ENCODE measurements at places on chromosomes 13 and 19.

DNA sequence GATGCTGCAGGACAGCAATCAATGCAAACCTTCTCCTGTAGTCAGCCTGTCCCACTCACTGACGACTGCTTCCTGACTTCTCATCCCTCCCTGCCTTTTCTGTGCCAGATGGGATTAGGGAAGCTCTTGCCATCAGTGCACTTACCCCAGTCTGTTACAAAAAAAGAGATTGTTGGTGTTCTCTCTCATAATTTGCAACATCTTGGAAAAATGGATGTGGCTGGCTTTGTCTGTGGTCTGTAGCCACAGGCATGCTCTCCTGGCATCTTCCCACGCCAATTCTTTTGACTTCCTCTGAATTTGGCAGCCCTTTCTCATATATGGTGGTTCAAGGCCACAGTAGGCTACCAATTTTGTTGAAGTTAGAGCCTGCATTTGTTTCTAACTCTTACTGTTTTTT lies 11.6 kb upstream of the HTR2A start:
- no peak for DNase-seq

DNA sequence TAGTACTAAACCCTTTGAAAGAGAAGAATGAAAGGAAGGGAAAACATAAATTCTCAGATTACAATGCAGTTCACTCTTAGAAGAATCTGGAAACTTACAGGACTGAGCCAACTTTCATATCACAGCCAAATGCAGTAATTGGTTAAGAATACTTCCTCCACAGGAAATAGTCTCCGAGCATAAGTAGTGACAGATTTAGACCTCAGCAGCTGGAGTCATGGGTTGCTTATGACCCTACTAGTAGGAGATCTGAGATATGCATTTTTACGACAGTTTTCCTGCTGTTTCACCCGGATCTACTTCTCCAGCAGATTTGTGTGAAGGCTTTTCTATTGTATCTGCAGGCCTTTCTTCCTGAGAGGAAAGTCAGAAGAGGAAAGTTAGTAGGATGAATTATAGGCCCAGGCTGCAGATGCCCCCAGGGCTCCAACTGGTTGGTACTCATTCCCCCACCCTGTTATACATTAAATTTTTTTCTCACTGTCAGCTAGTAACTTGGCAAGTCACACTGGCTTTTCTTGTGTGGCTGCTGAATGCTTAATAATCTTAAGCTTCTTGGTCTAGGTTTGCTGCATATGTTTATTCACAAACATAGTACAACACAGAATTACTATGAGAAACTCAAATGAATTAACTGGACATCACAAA lies 1241.5 kb upstream of the MIR17HG start:
- no peak for DNase-seq

DNA sequence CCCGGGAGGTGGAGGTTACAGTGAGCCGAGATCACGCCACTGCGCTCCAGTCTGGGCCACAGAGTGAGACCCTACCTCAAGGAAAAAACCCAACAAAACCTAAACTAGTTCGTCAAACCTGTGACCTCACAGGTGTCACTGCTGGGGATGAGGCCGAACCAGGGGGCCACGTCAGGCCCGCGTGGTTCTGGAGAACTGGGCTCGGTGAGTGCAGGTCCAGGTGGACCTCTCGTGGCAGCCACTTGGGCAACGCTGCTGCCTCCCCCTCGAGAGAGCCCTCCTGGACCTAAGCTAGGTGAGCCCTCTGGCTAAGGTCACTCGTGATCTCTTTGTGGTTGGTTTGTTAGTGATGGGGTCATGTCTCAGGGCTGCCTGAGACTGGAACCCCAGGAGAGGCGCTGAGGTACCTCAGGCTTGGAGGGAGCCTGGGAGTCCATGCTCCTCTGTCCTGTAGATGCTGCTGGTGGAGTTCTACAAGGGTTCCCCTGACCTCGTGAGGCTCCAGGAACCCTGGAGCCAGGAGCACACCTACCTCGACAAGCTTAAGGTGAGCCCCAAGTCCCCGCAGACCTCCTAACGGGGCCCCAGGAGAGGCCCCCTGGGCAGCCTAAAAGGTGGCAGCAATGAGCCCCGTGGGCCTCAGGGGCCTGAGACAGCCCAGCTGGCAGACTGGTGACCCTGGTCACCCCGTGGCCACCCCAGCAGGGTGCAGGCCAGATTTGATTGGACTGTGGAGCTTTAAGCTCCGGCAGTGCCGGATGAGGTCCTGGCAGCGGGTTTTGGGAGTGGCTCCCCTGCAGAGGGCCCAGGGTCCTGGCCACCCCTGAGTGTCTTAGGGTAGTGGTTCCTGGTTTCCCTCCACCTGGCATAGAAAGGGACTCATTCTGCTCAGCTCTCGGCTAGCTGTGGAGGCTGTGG lies 15.6 kb downstream of the MPND start:
- no peak for DNase-seq

DNA sequence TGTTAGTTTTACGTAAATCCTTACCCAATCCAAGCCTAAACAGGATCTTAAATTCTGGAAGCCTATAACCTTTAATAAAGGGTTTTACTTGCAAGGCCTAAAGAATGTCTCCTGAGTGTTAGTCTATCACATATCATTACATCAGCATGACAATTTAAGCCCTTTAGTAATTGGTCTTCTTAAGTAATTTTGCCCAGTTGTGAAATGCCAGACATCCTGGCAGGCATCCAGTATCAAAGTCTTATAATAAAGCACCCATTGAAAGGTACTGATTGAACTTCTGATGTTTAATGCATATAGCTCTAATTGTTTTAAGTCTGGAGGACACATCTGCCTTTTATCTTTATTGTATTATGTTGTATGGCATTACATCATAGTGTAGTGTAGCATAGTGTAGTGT lies 1078.9 kb downstream of the SLITRK1 start:
- no peak for DNase-seq

DNA sequence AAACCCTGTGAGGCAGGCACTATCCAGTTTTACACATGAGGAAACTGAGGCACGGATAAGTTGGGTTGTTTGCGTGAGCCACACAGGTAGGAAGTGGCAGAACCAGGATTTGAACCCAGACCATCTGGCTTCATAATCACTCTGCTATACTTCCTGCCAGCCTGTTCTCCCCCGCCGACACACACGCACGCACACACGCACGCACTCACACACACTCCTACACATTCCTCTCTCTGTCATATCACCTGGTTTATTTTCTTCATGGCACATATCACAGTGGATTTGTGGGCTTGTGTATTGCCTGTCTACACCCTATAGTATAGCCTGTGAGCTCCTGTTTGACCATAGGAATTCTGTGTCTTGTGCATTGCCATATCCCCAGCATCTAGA lies 140.0 kb downstream of the SIPA1L3 start:
- DNase-seq: no peak

- DNase-seq: peak; percentile 52
These were observed 577 bp downstream of the ZNF181 start for GRCh38 chr19:34734537-34735103.

GRCh38 chr19:42140125-42140754 lies 8.0 kb upstream of the POU2F2 start:
- DNase-seq: no peak

DNA sequence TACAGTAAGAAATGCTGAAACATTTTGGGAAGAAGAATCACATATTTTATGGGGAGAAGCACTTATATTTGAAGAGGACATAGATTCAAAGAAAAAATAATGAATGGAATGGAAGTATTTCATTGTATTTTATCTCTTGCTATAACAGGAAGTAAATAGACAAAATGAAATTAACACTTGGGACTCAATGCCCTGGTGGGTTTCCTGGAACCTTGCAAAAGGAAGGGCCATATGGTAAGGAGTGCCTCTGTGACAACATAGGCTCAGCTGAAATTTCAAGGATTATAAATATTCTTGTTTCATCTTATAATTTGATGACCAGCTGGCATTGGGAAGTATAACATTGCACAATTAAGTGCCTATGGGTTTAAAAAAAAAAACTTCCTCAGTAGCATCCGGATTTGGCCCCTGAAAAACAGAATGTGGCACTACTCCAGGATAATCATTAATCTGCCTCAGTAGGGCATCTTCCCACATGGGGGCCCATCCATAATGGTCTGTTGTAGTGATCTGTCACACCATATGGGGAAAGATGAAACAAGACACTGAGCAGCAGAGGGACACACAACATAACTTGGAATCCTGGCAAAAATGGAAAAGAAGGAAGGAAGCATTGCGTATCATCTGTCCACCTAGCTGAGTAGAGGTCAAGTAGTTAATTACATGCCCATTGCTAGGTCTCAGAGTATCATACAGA lies 321.6 kb downstream of the NDFIP2 start:
- no peak for DNase-seq

DNA sequence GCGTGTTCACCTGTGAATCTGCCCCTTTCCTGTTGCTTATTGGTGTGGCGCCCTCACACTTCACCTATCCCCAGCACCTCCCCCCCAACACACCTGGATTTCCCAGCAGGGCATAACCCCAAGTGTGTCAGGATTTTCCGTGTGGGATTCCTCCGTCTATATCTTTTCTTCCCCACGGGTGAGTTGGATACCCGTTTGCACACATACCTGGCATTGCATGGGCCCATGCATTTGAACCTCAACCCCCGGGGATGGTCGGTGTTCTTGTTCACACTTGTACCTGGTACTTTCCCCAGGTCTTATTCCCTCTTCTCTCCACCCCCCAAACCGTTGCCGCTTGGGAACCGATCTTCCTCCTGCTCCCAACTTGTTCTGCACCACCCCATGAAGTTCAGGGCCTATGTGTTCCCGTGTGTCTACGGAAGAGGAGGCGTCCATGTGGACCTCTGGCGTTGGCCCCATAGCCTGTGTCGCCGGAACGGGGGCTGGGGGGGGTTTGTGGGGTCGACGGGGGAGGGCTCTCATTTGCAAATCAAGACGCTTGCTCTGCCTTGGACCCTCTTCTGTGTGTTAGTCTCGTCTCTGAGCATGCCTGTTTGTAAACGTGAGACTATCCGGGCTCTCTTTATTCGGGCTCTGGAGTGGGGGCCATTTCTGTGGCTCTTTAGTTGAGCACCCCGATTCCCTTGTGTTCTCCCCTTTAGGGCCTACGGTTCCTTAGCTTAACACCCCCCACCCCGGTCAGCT lies 1.7 kb downstream of the PRR12 start:
- DNase-seq: no peak

- DNase-seq: no peak
These were observed 95.3 kb upstream of the TNFSF11 start for GRCh38 chr13:42478531-42479156.

DNA sequence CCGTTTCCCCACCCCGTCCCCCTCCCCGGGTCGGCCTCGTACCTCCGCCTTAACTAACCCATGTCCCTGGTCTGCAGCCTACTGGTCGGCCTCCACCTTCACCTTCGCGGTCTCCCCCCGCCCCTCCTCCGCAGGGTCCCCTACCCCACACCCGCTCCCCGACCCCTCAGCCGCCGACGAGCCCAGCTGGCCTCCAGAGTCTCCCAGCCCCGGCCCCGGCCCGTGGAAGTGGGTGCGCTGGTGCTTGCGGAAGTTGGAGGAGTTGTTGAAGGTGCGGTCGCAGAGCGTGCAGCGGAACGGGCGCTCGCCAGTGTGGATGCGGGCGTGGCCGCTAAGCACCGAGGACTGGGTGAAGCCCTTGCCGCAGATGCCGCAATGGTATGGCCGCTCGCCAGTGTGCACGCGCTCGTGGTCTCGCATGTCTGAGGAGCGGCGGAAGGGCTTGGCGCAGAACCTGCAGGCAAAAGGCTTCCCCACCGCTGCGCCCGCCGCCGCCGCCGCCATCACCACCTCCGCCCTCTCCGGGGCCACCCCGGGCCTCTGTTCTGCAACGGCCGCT lies 2.6 kb downstream of the ZNF784 start:
- no peak for DNase-seq

GRCh38 chr19:32767951-32768679 lies 48.5 kb downstream of the TDRD12 start:
- DNase-seq: no peak

- DNase-seq: no peak
These were observed 10.0 kb downstream of the ATP7B start for GRCh38 chr13:52001120-52001731.

DNA sequence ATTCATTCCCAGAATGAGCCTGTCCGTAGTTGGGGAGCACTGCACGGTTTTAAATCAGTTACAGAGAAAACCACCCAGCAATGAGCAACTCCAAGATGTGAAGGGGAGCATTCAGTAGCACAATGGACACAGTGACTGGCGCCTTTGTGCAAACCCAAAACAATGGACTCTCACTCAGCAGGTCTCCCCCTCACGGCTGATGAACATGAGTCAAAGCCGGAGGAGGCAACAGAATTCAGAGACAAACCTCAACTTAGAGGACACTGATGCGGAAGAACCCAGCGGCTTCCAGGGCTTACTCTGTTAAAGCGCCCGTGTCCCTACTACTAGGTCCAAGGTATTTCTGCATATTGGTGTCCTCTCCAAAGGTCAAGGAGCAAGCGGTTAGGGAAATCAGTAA lies 17.7 kb downstream of the PLEKHF1 start:
- DNase-seq: no peak

DNA sequence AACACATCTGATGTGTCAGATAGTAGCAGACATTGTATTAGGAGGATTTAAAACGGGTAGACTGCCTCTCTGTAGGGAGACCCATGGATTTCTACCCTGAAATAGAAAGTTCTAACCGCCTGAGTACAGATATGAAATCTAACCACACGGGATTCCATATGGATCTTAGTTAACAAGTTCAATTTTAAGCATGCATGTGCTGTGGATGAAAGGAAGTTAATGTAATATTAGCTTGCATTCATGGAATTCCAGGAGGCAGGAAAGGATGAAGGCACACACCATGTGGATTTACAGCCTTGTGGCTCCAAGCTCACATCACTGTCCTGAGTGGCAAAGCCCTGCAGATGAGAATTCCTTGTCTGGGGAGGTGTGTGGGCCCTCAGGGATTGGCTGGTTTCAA lies 120.6 kb upstream of the IRS2 start:
- DNase-seq: no peak

DNA sequence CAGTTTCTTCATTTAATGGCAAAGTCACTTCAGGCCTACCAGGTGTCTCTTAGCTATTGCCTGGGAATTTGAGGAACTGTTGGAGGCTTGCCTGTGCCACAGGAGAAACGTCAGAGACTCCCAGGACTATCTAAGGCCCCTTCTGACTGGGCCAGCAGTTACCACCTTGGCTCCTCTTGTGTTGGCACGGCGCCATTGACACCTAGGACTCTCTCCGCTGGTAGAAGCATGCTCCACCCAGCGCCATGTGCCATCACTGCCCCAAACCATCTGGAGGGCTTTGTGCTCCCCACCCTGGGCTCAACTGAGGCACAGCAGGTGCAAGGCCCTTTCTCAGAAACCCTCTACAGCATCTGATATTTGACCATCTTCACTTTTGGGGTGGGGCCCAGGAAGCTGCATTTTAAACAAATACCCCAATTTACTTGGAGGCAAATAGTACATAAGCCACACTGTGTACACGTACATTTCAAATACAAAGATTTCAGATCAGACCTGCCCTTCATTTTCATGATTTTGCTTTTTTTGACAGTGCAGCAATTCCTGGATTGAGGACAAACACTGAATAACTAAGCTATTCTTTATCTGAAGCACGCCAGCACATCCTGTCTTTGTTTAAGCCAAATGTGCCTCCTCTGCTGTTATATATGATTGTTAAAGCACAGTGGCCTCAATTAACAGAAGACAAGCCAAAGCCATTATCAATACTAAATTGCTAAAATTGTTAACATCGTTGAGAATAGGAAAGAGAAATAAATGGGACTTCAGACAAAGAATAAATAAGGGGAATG lies 59.9 kb upstream of the TPP2 start:
- DNase-seq: no peak

GRCh38 chr19:16281743-16282142 lies 42.9 kb upstream of the KLF2 start:
- DNase-seq: no peak

GRCh38 chr13:67557642-67558241 lies 327.6 kb upstream of the PCDH9 start:
- DNase-seq: no peak

Measured in SIG-M5 (cell line).